Activated T-cell treated with anti-CD3 and anti-CD28 coated beads for 4 hours (primary cell): ENCODE measurements at places on chromosomes 11 and 22.

- no peak for DNase-seq
Observed at GRCh38 chr22:23068096-23068831, 2.1 kb upstream of the GNAZ start.

DNA sequence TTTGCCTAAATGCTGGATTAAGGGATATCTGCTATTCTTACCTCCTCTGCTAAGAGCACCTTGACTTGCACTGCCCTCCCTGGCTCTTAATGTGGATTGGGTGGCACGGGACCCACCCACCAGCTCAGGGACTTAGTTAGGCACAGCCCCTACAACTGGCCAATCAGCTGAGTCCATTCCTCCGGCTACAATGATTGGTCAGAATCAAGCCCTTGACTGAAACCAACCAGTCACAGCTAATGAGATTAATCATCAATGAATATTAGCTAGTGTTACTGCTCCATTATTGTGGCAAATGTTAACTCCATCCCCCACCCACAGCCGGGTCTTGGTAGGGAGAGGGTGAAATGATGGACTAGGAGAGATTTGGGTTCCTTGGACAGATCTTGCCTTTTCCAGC is 328.0 kb downstream of the MN1 start:
- DNase-seq = no peak

DNA sequence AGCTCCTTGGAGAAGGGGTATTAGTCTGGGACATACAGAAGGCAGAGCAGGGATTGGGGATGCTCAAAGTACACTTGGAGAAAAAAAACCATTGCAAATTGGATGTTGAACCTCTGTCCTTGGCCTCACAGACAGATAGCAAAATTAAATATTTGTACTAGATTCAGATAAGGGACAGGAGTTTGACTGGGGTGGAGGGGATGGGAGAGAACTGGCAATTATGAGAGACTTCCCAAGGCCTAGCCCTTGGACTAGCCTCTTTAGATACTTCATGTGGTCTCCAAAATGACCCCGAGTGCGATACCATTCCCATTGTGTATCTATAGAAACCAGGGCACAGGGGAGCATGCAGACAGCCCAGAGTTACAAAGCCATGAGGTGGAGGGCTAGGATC is 15.5 kb downstream of the DGAT2 start:
- no peak for DNase-seq

DNA sequence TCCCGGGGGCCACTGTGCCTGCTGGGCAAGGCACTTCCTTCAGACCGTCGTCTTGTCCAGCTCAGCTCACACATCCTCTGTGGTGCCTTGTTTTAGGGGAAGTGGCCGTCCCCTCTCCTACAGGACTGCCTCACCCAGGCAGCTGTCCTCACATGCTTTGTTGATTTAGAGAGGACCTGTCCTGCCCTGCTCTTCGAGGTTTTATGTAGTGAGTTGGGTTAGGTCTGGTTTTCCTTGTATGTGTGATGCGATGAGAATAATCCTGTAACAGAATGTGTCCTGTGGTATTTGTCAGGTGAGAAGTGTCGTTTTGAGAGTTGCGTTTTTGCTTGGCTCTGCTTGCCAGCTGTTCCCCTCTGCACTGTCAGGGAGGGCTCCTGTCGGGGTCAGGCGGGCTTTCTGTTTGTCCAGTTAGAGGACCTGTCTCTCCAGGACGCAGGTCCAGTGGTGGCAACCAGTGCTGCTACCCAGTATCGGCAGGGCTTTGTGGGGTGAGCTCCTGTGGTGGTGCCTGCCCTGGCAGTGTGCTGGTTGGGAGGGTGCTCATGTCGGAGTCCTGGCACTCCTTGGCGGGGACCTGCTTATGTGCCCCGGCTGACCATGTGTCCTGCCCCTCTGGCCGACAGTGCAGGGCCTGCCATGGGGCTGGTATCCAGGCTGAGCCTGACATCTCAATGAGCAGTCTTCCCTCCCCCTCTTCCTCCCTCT is 41.3 kb downstream of the MUC6 start:
- no peak for DNase-seq

- no peak for DNase-seq
Observed at GRCh38 chr11:2300936-2301630, 635 bp downstream of the C11orf21 start.

GRCh38 chr11:45423475-45424120 is 137.5 kb upstream of the SYT13 start:
- DNase-seq = no peak

DNA sequence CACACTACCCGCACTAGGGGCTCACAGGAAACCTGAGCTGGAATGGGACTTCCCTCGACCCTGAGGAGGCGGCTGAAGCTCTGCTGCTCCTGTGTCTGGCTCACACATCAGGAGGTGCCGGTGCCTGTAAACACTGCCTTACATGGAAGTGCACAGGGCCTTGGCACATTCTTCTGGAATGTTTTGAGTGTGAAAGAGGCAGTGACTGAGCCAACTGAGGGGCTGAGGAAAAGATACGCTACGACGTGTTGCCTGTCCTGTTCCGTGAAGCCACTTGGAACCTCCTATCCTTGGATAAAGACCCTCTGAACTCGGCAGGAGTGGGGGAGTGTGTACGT is 10.5 kb downstream of the TXN2 start:
- no peak for DNase-seq

GRCh38 chr11:118961189-118961588 is 5.1 kb downstream of the UPK2 start:
- DNase-seq = no peak

- DNase-seq = no peak
Observed at GRCh38 chr11:12606597-12606996, 67.6 kb upstream of the TEAD1 start.

GRCh38 chr11:94794287-94795168 is 26.4 kb downstream of the AMOTL1 start:
- no peak for DNase-seq

- DNase-seq = no peak
Observed at GRCh38 chr11:92558323-92558722, 333.7 kb downstream of the FAT3 start.
